Activated CD4-positive, alpha-beta T cell treated with anti-CD3 and anti-CD28 coated beads for 4 hours (primary cell): ENCODE measurements at places on chromosomes 2 and 18.

DNA sequence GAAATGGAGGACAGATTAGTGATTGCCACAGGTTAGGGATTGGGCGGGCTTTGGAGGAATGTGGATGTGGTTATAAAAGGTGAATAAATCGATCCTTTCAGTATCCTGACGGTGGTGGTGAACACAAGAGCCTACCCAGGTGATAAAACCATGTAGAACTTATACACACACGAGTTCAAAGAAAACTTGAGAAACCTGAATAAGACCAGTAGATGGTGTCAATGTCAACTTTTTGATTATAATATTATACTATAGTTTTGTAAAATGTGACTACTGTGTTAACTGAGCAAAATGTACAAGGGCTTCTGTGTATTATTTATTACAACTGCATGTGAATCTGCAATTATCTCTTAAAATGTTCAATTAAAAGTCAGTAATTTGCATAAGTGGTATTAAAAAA lies 136.3 kb downstream of the ERBB4 start:
- no peak for DNase-seq

DNA sequence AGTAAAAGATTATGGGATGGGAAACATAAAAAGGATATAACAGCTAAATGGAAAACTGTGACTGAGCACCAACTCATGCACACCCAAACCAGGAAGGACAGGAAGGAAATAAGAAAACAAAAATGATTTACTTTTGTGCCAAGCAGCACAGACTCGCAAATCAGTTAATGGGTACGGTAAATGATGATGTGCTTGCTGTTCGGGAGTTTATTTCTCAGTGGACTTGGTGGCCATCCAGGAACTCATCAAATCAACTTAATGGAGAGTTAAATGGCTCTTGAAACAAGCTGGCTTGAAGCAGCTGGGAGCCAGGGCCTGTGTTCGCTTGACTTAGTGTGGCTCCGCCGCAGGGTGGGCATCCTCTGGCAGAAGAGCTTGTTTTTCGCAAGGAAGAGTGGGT lies 36.2 kb downstream of the MTCL1 start:
- no peak for DNase-seq

DNA sequence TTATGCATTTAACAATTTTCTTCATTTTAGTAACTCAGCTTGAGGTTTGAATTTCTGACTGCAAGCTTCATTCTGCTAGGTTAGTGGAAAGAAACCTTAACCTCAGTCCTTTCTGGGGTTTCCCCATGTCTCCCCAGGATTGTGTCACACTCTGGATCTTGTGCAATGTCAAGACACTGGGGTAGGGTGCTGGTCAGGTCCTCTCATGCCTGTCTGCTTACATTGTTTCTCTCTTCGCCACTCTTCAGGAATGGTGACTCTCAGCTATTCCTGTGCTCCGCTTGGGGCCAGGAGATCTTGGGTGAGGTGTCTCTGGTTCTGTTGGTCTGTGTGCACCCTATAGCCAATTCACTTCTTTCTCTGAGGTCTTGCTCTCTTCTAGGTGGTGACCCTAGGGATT lies 23.9 kb downstream of the CTLA4 start:
- DNase-seq: no peak

- DNase-seq: no peak
Measured at GRCh38 chr2:241978670-241979069, 109.1 kb downstream of the RTP5 start.

- no peak for DNase-seq
Measured at GRCh38 chr2:219444566-219445091, 10.0 kb downstream of the SPEG start.

GRCh38 chr2:202140522-202141252 lies 67.6 kb downstream of the KIAA2012 start:
- DNase-seq: no peak

DNA sequence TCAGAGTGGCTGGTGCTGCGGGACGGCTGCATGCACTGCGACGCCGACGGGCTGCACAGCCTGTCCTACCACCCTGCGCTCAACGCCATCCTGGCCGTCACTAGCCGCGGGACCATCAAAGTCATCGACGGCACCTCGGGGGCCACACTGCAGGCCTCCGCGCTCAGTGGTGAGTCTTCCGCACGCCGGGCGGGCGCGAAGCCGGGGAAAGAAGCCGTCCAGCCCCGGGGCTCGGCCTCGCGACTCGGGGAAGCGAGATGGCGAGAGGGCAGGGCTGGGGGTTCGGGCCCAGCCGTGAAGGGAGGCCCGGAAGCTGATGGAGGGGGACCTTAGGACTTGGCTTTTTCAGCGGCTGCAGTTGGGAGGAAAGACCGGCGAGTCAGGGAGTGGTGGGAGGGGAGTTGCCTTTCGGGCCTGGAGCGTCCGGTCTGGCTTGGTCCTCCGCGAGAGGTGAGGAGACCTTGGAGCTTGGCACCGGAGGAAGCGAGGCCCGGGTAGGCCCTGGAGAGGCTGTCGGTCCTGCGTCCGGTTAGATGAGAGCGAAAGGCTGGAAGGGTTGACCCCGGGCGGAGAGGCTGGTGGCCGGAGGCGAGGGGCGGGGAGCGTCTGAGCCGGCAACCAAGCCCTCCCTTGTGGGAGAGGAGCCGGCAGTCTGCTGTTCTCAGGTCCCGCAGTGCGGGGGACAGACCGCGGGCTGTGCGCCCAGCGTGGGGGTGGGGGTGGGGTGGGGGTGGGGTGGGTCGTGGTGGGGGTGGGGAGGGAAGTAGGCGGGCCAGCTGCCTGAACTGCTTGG lies 691 bp downstream of the BIRC6 start:
- peak; percentile 38 for DNase-seq

- DNase-seq: no peak
Measured at GRCh38 chr18:49052891-49053644, 102.3 kb upstream of the SMAD7 start.

GRCh38 chr2:145861940-145862339 lies 1342.0 kb upstream of the ZEB2 start:
- DNase-seq: no peak

DNA sequence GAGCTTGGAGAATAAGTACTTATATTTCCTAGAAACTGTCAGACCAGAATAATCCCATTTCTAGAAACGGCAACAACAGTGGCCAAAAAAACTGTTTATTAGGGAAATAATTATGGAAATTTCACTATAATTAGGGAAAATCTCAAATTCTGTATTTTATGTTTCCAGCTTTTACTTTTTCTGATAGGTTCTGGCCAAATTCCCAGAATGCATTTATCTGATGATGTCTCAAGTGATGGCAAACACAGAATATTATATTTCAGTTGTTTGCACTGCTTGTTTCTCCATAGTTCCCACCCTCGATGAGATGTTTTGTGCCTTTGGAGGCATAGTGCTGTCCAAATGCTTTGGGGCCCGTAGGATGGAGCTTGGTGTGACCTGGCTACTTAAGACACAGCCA lies 66.9 kb downstream of the AFF3 start:
- no peak for DNase-seq

- no peak for DNase-seq
Measured at GRCh38 chr2:63729831-63730230, 111.9 kb upstream of the UGP2 start.

GRCh38 chr2:105287692-105288091 lies 41.8 kb downstream of the TGFBRAP1 start:
- peak; percentile 5 for DNase-seq

DNA sequence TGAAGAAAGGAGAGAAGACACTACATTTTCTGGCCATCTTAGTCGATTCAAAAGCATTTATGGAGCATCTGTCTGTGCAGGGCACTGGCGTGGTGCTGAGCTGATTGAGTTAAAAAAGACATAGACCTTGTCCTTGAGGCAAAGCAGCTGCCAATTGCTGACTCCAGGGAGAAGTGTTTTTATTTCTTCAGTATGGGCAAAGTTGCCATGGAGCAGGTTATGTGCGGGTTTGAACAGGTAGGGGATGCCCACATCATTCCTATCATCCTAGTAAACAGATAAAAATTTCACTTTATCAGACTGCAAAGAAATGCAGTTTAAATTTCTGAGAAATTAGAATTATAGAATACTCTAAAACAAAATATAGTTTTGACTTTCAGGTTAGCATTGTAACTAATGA lies 125.8 kb downstream of the NUP35 start:
- no peak for DNase-seq

DNA sequence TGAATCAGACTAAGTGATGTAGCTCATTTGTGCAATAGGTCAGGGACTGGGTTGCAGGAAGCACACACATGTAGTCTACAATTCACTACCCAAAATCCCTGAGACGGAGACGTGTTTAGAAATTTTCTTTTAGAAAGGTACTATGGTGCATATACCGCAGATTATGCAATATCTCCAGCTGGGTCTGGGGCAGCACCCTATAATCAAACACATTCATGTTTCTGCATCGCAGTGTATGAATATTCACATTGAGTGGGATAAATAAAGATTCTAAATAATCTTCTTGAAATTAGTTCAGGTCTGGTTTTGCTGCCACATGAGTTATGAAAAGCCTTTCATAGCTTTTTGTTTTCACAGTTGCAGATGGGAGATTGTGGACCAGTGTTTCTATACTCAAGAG lies 395.7 kb upstream of the FANCL start:
- no peak for DNase-seq

GRCh38 chr18:14927701-14928100 lies 179.7 kb downstream of the ANKRD30B start:
- DNase-seq: no peak

DNA sequence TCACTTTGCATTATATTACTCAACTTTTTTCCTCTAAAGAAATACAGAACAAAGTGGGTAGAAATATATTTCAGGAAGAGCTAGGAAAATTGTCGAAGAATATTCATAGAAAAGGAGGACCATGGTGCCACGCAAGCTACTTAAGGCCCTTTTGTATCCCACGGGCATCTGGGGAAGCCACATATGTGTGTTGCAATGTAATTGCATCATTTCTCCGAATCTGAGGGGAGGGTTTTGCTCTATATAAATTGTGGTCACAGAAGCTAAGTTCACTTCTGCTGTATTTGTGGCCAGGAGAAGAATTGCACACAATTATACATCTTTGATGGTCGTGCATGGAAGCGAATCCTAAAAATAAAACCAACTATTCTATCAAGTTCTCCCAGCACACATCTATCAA lies 360.3 kb downstream of the IRS1 start:
- no peak for DNase-seq

DNA sequence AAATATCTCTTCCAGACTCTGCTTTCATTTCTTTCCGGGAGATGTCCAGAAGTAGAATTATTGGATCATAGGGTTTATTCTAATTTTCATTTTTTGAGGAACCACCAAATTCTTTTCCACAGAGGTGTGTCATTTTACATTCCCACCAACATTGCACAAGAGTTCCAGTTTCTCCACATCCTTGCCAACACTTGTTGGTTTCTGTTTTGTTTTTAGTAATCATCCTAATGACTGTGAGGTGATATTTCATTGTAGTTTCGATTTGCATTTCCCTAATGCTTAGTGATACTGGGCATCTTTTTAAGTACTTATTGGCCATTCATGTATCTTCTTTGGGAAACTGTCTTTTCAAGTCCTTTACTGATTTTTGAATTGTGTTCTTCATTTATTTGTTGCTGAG lies 513.1 kb downstream of the PARD3B start:
- DNase-seq: no peak

GRCh38 chr18:32368170-32368569 lies 102.5 kb downstream of the GAREM1 start:
- DNase-seq: no peak

- no peak for DNase-seq
Measured at GRCh38 chr18:44537526-44537925, 143.2 kb upstream of the SETBP1 start.

- DNase-seq: no peak
Measured at GRCh38 chr2:12918138-12918834, 201.6 kb downstream of the TRIB2 start.

- DNase-seq: no peak
Measured at GRCh38 chr2:199883474-199884212, 27.4 kb upstream of the C2orf69 start.

- no peak for DNase-seq
Measured at GRCh38 chr2:120711694-120712093, 24.0 kb upstream of the GLI2 start.

DNA sequence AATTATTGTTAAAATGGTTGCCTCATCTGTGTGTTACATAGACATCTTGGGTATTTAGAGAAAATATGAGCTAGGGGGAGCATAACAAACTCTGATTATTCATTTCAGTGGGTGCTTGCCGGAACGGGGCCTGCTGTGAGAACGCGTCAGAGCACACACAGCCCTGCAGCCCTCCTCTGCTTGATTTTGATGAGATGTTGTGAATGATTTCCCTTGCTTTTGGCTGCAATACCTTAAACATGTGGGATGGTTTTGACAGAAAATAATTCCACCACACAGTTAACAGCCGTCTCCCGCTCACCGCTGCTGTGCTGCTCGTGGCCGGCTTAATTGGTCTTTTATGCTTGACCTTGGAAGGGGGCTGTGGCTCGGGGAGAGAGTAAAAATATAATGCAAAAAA lies 49.9 kb upstream of the TXNDC2 start:
- DNase-seq: no peak

DNA sequence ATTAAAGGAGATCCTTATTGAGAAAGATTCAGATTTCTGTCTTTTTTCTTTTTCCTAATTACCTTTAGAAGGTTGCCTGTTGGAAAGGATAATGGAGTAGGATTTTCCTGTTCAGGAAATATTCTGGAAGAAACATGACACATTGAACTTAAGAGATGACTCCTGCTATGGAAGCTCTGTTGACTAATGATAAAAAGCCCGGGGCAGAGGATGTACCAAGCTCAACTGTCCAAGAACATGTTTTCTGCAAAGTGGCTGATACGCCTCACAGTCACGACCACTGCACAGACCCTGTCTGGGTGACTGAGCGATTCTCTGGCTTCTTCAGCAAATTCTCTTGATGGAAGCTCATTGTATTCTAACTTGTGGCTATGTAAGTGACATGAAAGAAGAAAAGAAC lies 86.2 kb upstream of the THOC1 start:
- DNase-seq: no peak

- DNase-seq: no peak
Measured at GRCh38 chr18:54843314-54843713, 15.0 kb downstream of the RAB27B start.

- DNase-seq: no peak
Measured at GRCh38 chr18:34746614-34747013, 36.5 kb downstream of the DTNA start.

DNA sequence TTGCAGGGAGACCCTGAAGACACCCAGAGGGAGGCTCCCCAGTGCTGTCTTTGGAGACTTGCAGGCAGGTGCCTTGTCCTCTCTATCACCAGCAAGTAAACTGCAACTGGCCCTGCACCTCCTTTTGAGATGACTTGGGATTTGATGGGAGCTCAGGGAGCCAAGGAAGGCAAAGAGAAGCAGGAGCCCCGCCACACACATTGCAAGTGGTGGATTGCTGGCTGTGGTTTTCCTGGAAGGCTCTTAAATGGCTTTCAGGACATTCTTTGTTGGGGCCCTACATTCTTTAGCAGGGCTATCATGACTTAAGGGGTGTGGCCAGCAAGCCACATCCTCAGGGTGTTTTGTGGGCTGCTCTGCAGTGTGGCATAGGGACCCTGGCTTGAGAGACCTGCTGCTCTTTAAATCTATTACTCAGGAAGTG lies 39.9 kb upstream of the CDC42EP3 start:
- DNase-seq: no peak
